ENCODE measurements at places on chromosomes 1 and 21.

- no peak overlapping the region for H3K4me3 ChIP-seq
- no peak overlapping the region for H3K27ac ChIP-seq
- peaks cover 19% of the 10 kb centered on the region for H3K4me1 ChIP-seq
- no peaks in the 10 kb centered on the region for H3K36me3 ChIP-seq
- no peaks in the 10 kb centered on the region for H3K27me3 ChIP-seq
Measured at GRCh38 chr1:209648931-209649776, 3.1 kb downstream of the LAMB3 start.

- peaks cover 3% of the 10 kb centered on the region for H3K36me3 ChIP-seq
- H3K27ac ChIP-seq: peak overlapping the region; percentile 85
- H3K4me1 ChIP-seq: peaks cover 45% of the 10 kb centered on the region
Measured at GRCh38 chr1:32992489-32993323, 28.1 kb upstream of the RNF19B start.

DNA sequence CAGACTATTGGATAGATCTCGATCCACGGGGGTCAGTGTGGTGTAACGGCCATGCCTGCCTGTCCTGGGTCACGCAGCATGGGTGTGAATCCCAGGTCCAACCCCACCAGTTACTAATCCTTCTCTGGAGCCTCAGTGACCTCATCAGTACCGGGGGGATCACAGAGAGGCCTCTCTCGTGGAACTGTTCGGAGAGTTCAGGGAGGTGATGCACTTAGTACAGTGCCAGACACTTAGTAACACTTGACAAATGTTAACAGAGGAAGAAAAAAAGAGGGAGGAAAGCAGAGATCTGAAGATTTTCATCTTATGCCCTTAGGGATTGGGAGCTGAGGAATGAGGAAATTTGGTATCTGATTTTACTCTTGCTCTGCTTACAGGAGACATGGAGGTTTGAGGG, 2.9 kb downstream of the ABCA4 start:
- H3K4me1 ChIP-seq: no peaks in the 10 kb centered on the region
- no peaks in the 10 kb centered on the region for H3K36me3 ChIP-seq
- no peak overlapping the region for H3K27ac ChIP-seq
- H3K4me3 ChIP-seq: no peak overlapping the region

- H3K4me3 ChIP-seq: no peak overlapping the region
- no peak overlapping the region for H3K27ac ChIP-seq
- no peaks in the 10 kb centered on the region for H3K4me1 ChIP-seq
- peaks cover 9% of the 10 kb centered on the region for H3K27me3 ChIP-seq
- no peaks in the 10 kb centered on the region for H3K36me3 ChIP-seq
- no peak for DNase-seq
Measured at GRCh38 chr1:201122321-201122957, 4.5 kb downstream of the ASCL5 start.

GRCh38 chr1:89894210-89895201, 73.7 kb downstream of the LRRC8D start:
- H3K36me3 ChIP-seq: peaks cover 14% of the 10 kb centered on the region
- no peaks in the 10 kb centered on the region for H3K27me3 ChIP-seq
- H3K4me1 ChIP-seq: peaks cover 15% of the 10 kb centered on the region
- DNase-seq: no peak
- H3K27ac ChIP-seq: no peak overlapping the region

DNA sequence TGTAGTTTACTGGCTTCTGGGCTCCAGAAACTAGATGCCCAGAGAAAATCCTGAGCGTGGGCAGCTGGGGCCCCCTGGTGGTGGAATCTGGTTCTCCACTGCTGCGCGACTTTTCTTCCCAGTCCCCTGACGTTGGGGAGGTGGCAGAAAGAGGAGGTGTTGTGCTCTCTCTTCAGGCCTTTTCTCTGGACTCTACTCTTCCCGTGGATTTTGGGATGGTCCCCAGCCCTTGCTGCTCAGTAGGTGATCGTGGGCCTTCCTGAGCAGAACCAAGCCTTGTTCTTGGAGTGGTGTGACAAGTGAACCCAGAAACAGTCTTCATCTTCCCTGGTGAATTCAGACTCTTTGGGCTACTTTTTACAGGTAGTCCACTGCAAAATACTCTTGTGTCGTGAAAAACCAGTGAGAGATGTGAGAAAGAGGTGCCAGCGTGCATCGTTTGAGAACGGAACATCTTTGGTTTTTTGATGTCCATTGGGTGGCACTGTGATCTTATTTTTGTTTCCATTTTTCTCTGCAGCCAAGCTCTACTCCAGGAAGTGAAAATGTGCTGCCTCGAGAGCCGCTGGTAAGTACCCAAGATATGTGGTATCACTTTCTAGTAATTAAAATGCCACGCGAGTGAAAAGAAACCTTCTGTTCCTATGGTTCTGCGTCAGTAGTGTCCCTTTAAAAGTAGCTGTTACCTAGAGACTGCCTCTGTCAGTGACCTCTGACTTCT, 20.2 kb downstream of the PEX14 start:
- H3K27ac ChIP-seq: peak overlapping the region; percentile 88
- H3K36me3 ChIP-seq: peaks cover 10% of the 10 kb centered on the region
- peak; percentile 72 for DNase-seq
- no peaks in the 10 kb centered on the region for H3K27me3 ChIP-seq
- H3K4me3 ChIP-seq: peak overlapping the region; percentile 86

- peaks cover 20% of the 10 kb centered on the region for H3K36me3 ChIP-seq
- peak overlapping the region; percentile 89 for H3K27ac ChIP-seq
- DNase-seq: peak; percentile 21
- no peaks in the 10 kb centered on the region for H3K27me3 ChIP-seq
- peaks cover 28% of the 10 kb centered on the region for H3K4me1 ChIP-seq
Measured at GRCh38 chr1:202143768-202144401, 652 bp downstream of the ARL8A start.

GRCh38 chr1:161335796-161336195, 21.6 kb downstream of the SDHC start:
- peaks cover 30% of the 10 kb centered on the region for H3K36me3 ChIP-seq
- no peak overlapping the region for H3K27ac ChIP-seq
- H3K4me1 ChIP-seq: no peaks in the 10 kb centered on the region
- H3K4me3 ChIP-seq: no peak overlapping the region

GRCh38 chr1:21313203-21313885, 23.1 kb upstream of the ECE1 start:
- no peak overlapping the region for H3K27ac ChIP-seq
- no peaks in the 10 kb centered on the region for H3K27me3 ChIP-seq
- H3K36me3 ChIP-seq: peaks cover 6% of the 10 kb centered on the region

DNA sequence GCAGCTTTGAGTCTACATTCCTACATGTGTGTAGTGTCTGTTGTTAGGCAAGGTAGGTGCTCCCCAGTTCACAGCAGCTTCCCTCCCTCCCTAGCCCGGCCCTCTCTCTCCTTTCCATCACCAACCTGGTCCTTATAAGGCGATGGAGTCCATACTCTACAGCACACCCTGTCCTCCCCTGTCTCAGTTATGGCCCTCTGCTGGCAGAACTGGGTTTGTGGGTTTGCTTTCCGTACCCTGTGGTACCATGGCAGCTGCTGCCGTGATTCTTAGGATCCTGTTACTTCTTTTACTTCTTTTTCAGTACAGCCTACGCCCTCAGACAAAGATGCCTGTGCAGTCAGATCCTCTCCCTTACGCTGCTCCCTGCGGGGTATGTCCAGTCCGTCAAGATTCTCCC, 31.7 kb downstream of the AK5 start:
- H3K27ac ChIP-seq: no peak overlapping the region
- peaks cover 14% of the 10 kb centered on the region for H3K4me1 ChIP-seq
- no peak overlapping the region for H3K4me3 ChIP-seq

DNA sequence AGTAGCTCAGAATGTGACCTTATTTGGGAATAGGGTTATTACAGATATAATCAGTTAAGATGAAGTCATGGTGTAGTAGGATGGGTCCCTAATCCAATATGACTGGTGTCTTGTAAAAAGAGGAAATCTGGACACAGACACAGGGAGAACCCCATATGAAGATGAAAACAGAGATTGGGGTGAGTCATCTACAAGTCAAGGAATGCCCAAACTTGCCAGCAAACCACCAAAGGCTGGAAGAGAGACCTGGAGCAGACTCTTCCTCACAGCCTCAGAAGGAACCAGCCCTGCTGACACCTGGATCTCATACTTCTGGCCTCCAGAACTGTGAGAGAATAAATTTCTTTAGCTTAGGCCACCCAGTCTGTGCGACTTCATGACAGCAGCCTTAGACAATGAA, 29.9 kb downstream of the KRTAP19-8 start:
- H3K27ac ChIP-seq: no peak overlapping the region
- H3K36me3 ChIP-seq: no peaks in the 10 kb centered on the region
- peaks cover 19% of the 10 kb centered on the region for H3K4me1 ChIP-seq
- peaks cover 20% of the 10 kb centered on the region for H3K27me3 ChIP-seq

DNA sequence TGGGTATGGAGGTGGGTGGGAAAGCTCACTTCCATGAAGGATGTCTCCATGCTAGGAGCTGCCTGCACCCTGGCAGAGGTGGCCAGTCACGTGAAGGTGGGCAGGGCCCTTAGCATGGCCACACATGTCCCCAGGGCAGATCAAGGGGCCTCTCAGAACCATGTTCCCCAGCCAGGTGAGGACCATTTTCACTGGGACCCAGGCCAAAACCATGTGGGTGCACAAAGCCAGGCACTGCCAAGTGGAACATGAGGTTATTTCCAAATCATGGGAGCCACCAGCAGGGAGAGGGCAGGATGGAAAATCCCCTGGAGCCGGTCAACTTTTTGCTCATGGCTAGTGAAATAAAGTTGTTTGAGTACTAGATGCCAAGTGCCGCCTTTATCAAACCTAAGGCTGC, 9.7 kb downstream of the ZNF692 start:
- H3K4me1 ChIP-seq: no peaks in the 10 kb centered on the region
- DNase-seq: no peak
- H3K27me3 ChIP-seq: no peaks in the 10 kb centered on the region
- H3K36me3 ChIP-seq: peaks cover 26% of the 10 kb centered on the region

DNA sequence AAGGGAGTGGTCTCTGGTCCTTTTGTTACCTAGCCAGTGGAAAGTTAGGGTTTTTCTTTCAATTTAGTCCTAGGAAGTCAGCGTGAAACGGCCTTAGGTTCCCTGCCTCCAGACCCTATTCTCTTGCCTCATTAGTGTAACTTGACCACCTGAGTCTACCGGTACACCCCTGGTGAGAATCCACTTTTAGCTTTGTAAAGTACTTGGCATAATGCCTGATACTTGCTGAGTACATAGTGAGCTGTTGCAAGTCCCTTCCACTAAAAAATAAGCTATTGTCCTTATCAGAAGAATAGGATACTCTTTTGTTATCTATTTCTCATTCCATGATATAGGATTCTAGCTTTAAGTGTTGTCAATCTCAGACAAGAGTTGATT, 228.8 kb downstream of the ST6GALNAC3 start:
- H3K36me3 ChIP-seq: no peaks in the 10 kb centered on the region
- H3K27ac ChIP-seq: no peak overlapping the region
- H3K4me3 ChIP-seq: no peak overlapping the region
- no peaks in the 10 kb centered on the region for H3K27me3 ChIP-seq

DNA sequence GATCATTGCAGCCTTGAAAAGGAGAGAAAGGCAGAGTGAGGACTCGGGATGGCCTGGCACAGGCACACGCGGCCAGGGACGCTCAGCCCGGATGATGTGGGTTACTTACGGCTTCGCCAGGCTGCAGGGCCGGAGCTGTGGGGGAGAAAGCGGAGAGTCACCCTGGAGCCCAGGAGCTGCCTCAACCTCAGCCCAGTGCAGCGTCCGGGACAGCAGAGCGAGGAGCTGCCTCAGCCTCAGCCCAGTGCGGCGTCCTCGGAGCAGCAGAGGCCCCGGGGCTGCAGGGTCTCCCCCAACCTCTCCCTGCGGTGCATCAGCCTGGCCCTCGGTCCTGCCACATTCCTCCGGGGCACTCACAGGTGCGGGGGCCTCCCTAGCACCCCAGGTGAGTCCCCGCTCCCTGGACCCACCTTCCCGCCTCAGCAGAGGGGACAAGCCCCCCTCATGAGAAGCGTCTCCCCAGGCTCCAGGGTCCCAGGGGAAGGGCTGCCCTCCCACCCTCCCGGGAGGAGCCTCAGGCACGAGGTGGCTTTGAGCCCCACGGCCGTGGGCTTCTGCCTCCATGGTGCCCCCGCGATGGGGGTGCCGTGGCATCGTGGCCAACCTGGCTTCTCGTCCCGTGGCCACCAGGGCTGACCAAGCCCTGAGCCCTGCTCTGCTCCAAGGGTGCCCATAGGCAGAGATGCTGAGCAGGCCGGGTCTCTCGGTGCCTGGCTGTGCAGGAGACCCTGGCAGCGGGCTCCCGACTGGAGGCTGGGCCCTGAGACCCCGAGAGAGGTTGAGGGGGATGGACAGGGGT, 10.5 kb upstream of the RNF223 start:
- H3K36me3 ChIP-seq: no peaks in the 10 kb centered on the region
- H3K27ac ChIP-seq: no peak overlapping the region
- H3K27me3 ChIP-seq: no peaks in the 10 kb centered on the region
- H3K4me3 ChIP-seq: no peak overlapping the region
- DNase-seq: no peak
- no peaks in the 10 kb centered on the region for H3K4me1 ChIP-seq

- peak overlapping the region; percentile 90 for H3K27ac ChIP-seq
- H3K4me1 ChIP-seq: peaks cover 39% of the 10 kb centered on the region
- peaks cover 3% of the 10 kb centered on the region for H3K36me3 ChIP-seq
- peak; percentile 14 for DNase-seq
- peaks cover 14% of the 10 kb centered on the region for H3K27me3 ChIP-seq
- peak overlapping the region; percentile 92 for H3K4me3 ChIP-seq
Measured at GRCh38 chr1:8816831-8817411, 519 bp downstream of the RERE start.

DNA sequence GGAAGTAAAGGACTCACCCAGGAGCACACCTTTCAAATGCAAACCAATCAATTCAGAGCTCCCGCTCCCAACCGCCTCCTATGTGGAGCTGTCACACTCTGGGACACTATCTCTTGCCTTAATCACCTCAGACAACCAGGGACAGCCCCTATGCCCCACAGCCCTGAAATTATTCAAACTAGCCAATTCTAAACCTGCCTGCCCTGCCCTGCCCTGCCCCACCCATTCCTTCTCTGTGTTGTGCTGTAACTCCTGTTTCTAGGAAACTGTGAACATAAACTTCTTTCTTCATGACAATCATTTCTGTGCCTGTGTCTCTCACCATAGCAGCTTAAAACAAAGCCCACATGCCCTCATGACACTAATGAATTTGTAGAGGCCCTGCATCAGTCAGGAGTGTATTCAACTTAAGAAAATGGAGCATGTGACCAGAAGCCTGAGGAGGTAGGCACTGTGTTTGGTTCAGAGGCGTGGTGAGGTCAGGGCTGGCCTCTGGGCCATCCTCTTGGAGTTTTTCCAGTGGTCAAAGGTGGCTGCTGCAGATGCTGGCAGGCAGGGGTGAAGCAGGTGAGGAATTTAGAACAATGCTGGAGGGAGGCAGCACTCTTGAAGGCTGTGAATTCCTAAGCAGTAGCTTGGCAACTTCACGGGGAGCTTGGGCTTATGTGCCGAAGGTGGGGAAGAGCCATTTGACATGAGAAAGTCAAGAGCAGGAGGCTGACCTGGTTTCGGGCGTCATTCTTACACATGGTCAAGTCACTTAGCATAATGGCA, 74.5 kb downstream of the RHOU start:
- DNase-seq: no peak
- peak overlapping the region; percentile 78 for H3K27ac ChIP-seq
- H3K4me1 ChIP-seq: peaks cover 52% of the 10 kb centered on the region
- H3K27me3 ChIP-seq: peaks cover 10% of the 10 kb centered on the region
- H3K4me3 ChIP-seq: peak overlapping the region; percentile 20

GRCh38 chr21:44790368-44790767, 11.3 kb downstream of the UBE2G2 start:
- H3K4me1 ChIP-seq: peaks cover 16% of the 10 kb centered on the region
- H3K36me3 ChIP-seq: peaks cover 22% of the 10 kb centered on the region
- no peaks in the 10 kb centered on the region for H3K27me3 ChIP-seq
- H3K27ac ChIP-seq: no peak overlapping the region
- DNase-seq: no peak
